ENCODE measurements at places on chromosomes 5 and 9.

DNA sequence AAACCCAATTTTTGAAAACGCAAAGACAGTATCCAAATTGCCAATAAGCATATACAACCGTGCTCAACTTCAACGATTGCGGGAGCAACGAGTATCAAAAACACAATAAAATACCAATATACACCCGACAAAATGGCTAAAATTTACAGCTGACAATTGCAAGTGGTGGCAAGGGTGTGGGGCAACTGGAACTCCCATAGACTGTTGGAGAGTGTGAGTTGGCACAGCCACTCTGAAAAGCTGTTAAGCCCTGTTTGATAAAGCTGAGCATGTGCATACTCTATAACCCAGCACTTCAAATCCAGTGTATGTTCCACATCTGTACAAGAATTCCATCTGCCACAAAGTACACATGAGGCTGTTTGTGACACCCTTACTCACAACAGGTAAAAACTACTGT is 20.3 kb upstream of the NKD2 start:
- DNase-seq = no peak

- no peak for DNase-seq
Observed at GRCh38 chr5:143412661-143413342, 9.3 kb upstream of the NR3C1 start.

- no peak for DNase-seq
Observed at GRCh38 chr9:76400534-76401096, 6.4 kb upstream of the RFK start.

DNA sequence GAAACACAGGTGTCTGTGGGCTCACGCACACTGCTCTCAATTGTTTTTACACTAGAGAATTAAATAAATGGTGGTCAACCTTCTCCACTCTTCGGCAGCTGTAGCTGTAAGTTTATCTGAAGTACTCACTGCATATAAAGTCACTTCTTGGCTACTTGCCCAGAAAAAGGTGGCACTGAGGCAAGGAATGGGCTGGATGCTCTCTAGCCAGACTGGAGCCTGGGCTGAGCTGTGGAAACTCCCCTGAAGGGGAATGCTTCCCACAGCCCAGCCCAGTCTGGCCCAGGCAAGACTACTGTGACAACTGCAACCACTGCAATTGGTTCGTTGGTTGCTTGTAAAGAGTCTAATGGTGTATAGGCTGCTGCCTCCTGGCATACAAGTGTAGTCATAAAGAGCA is 4.5 kb downstream of the LEAP2 start:
- peak; percentile 57 for DNase-seq

- no peak for DNase-seq
Observed at GRCh38 chr9:14888875-14889274, 21.4 kb downstream of the FREM1 start.

DNA sequence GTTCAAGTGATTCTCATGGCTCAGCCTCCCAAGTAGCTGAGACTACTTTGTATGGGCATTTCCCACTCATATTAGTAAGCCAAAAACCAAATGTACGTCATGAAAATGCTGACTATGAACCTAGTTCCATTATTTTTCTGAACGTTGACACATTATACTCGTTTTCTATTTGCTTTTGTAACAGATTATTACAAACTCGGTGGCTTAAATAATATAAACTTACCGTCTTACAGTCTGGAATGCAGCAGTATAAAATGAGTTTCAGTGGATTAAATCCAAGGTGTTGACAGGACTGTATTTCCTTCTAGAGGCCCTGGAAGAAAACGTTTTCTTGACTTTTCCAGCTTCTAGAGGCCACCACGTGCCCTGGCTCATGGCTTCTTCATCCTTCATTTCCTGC is 517.0 kb downstream of the GADD45G start:
- DNase-seq = no peak

- DNase-seq = peak; percentile 20
Observed at GRCh38 chr9:15837079-15837679, 284.3 kb downstream of the CCDC171 start.
